ENCODE measurements at places on chromosomes 5 and 9.

DNA sequence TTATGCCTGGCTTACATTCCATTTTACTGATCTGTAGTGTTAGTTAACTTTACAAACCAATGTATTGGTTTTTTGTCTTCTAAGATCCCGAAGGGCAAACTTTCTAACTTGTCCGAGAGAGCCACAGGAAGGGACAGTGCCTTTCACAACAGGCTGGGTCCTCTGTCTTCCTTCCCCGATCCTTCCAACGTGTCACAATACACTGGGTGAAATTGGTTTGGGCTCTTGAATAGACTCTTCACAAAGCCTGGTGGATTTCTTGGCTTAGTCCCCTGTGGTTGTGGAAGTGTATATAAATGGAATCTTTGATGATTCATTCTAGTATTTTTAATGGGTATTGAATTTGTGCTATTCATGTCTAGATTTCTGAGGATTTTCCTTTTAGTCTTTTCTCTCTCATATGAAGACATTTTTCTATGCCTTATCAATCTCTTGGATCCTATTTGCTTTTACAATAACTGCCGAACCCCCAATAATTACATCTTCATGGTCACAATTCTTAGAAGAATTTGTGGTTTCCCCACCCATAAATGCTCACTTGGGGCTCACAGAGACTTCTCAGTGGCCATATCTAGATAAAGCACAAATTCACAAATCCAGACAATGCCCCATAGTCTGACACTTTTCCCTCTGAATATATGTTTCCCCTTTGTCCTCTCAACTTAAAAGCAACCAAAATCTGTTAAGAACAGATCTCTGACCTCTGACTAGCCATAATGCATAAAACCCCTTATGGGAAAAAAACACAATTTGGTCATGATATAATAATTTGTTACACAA, 107.7 kb downstream of the MTRR start:
- no peak for DNase-seq

DNA sequence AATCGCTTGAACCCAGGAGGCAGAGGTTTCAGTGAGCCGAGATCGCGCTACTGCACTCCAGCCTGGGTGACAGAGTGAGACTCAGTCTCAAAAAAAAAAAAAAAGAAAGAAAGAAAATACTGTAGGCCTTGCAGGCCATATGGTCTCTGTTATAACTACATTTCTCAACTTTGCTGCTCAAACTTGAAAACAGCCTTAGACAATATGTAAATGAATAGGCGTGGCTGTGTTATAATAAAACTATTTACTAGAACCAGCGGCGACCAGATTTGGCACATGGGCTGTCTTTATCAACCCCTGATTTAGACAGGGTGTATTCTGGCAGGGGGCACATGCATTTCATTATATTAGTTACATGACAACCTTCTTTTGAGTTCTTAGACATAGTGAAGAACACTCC, 130.0 kb downstream of the C9orf152 start:
- DNase-seq, result no peak

- DNase-seq, result peak; percentile 89
Observed at GRCh38 chr9:129584136-129584535, 36.8 kb downstream of the C9orf50 start.

DNA sequence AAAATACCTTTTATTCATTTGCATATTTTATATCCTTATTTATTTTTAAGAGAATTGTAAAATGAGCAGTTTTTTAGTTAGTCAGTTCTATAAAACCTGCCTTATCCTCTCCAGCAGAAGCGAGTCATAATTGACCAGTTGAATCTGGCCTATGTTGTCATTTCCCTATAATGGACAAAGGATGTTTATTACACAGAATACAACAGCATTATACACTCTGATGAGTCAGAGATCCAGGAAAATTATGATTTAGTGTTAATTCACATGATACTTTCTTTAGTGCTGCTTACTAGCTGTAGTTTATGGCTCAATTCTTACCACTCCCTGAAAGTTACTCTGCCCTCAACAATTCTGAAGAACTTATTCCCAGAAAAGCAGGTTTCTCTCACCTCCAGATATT, 26.8 kb upstream of the LURAP1L start:
- no peak for DNase-seq

- no peak for DNase-seq
Observed at GRCh38 chr5:171647043-171647903, 138.3 kb upstream of the SMIM23 start.

- no peak for DNase-seq
Observed at GRCh38 chr5:96459313-96460121, 26.5 kb upstream of the PCSK1 start.

GRCh38 chr5:104659497-104659896, 1096.9 kb upstream of the NUDT12 start:
- no peak for DNase-seq

DNA sequence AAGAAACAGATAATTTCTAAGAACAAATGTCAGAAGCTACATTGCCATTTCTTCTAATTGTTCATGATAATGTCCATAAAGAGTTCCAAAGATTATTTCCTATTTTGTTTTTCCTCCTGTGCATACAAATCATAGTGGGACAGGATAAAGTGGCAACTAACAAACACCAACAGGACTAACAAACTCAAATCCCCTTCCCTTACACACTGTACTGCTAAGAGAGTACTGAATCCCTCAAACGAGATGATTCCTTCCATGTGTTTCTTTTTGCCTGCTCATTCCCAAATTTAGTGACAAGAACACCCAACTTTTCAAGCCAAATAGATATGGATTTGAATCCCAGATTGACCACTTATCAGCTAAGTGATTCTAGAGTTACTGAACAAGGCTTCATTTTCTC, 15.2 kb downstream of the STRBP start:
- no peak for DNase-seq

DNA sequence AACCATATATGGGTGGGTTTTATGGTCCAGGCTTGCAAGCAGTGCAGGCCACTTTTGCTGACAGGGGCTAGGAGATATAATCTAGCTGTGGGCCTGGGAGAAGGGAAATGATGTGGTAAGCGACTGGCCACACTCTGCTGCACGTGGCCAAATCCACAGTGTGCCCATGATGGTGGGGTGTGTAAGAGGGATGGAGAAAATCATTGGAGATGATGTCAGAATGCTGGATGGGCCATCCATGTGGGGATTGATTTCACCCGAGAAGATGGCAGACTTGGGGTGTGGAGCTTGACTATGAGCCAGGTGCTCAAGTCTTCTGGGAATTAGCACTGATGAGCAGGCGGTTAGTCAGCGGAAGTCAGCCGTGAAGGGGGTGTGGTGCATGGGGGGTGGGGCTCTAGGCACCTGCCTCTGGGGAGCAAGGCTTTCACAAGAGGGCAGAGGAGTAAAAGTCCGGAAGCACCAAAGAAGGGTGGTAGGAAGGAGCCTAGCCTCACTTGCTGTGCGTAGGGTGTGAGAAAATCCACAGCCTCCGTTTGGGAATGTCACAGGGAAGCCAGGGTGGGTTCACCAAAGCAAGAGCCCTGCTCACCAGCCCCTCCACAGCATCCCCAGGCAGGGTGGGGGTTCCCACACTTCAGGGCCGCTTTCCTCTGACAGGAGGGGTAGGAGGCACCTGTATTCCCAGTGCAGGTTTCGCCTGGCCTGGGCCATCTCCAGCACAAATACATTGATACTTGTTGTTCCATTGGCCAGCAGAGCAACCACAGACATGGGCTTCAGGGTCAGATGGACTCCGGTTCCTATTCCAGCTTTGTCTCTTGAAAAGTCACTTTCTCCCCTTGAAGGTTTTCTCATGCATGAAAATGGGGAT, 44.5 kb upstream of the ANGPTL2 start:
- no peak for DNase-seq

DNA sequence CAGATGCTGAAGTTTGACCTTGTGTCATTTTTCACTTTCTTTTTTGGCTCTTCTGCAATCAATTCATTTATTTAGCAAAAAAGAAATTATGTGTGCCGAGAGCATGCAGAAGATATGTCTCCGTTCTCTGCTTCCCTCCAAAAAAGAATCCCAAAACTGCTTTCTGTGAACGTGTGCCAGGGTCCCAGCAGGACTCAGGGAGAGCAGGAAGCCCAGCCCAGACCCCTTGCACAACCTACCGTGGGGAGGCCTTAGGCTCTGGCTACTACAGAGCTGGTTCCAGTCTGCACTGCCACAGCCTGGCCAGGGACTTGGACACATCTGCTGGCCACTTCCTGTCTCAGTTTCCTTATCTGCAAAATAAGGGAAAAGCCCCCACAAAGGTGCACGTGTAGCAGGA, 2.4 kb downstream of the FGFR4 start:
- no peak for DNase-seq

DNA sequence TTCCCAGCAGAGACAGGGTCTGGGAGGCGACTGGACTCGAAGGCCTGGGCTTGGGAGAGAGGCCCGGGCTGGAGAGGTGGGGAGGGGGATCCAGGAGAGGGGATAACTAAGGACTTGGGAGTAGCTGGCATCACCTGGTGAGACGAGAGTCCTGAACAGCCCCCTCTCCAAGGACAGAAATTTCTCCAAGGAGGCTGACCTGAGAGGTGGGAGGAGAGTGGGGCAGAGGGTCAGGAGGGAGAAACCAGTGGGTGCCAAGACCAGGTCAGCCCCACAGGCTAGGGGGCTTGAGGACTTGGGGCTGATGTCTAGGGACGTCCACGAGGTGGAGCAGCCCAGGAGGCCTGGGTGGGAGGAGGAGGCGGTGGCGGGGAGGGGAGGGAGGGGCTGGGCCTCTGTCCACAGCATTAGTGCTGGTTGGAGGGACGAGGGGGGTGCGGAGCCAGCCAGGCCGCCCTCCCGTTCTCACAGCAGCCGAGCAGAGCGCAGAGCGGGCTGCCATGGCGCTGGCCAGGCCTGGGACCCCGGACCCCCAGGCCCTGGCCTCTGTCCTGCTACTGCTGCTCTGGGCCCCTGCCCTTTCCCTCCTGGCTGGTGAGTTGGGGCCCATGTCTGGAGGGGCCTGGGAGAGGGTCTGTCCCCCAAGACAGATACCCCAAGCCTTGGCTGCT, at the start of gene CRB2:
Gene CRB2, plus strand, starts transcription at position 437 of the 671 bp plus-strand sequence. Its CDS starts 64 bp downstream, at position 501.
- no peak for DNase-seq

GRCh38 chr5:132961887-132962286, 1.5 kb downstream of the AFF4 start:
- no peak for DNase-seq

GRCh38 chr9:128399861-128400260, 20.8 kb upstream of the CERCAM start:
- no peak for DNase-seq

DNA sequence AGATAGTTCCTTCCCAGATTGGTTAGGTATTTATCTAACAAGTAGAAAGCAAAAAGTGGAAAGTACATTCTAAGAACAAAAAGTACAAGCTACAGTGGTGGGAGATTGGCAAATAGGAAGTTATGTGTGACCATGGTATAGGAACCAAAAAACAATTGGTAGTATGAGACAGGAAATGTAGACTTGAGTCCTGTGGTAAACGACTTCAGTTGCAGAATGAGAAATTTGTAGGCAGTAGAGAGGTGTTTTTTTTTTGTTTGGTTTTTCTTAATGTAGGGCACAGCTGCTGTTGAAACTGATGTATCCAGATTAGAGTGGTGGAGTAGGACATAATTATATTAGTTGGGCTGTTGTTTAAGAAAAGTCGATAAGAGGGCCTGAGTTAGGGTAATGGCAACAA, 72.0 kb downstream of the CCNH start:
- DNase-seq, result no peak

Data from posterior cingulate gyrus (tissue), 11 donors.